CD4-positive, alpha-beta memory T cell (primary cell): ENCODE measurements at places on chromosomes 3 and 15.
A peak's percentile ranks its signal among the peaks of the same experiment; 100 is the strongest.

- no peak for DNase-seq
These were observed 317.8 kb upstream of the SLITRK3 start for GRCh38 chr3:165513715-165514701.

- no peak for DNase-seq
These were observed at the start of gene IL20RB for GRCh38 chr3:136957751-136958288. IL20RB (plus strand) TSS chr3:136957983; CDS start chr3:136958114, 131 bp downstream.

DNA sequence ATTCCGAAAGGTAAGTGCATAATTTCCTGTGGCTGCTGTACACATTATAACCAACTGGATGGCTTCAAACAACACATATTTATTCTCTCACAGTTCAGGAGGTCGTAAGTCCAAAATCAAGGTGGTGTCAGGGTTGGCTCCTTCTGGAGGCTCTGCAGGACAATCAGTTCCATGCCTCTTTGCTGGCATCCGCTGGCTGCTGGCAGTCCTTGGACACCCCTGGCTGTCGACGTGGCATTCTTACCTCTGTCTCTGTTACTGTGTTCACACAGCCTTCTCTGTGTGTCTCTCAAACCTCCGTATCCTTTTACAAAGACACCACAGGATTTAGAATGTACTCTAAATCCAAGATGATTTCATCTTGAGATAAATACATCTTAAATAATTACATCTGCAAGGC, 398.8 kb upstream of the ATP10A start:
- DNase-seq: no peak

- no peak for DNase-seq
These were observed 1.0 kb upstream of the DLL4 start for GRCh38 chr15:40927873-40928806.

GRCh38 chr15:96858694-96859093, 528.2 kb downstream of the NR2F2 start:
- no peak for DNase-seq

DNA sequence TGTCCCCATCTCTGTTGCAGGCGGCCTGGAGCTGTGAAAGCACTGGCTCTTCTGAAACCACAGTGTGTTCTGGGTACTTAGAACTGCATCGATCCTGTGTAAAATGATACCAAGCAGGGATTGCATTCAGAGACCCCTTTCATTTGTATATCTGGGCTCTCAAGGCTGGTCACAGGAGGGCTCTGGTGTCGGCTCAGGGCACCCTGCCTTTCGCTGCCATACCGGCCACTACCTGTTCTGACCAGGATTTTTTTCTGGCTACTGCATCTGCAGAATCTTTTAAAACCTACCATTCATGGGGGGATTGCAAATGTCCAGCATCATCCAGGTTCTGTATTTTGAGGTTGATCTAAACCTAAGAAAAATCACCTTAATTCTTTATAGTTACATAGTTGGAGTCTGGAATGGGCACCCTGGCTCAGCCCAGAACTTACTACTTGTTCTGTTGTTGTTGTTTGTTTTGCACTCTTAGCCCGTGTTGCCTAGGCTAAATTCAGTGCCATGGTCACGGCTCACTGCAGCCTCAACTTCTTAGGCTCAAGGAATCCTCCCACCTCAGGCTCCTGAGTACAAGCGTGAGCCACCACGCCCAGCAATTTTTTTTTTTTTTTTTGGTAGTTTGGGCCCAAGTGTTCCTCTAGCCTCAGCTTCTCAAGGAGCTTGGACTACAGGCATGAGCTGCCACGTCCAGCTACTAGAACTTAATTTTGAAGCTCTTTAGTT, 52.7 kb downstream of the TRIM71 start:
- no peak for DNase-seq

- no peak for DNase-seq
These were observed 119.8 kb upstream of the TLE3 start for GRCh38 chr15:70217226-70218160.

GRCh38 chr3:3998140-3998922, 199.1 kb downstream of the LRRN1 start:
- DNase-seq: peak; percentile 12

- DNase-seq: no peak
These were observed 46.5 kb downstream of the BBS4 start for GRCh38 chr15:72732516-72732915.

DNA sequence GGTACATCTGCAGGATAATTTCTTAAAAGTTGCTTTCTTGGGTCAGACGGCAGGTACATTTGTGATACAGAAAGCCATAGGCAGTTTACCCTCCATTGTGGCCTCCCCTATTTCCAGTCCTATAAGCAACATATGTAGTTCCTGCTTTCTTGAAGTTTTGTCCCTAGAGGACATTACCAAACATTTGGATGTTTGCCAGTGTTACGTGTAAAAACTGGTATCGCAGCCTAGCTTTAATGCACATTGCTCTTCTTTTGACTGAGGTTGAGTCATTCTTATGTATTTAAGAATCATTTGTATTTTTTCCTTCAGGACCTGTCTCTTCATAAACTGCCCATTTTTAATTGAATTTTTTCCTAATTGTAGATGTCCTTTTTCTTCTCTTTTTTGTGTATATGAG, 114.3 kb downstream of the DIPK2A start:
- DNase-seq: no peak

- no peak for DNase-seq
These were observed 121.0 kb downstream of the SSR3 start for GRCh38 chr3:156433910-156434309.

GRCh38 chr3:183085634-183086390, 13.5 kb downstream of the MCCC1 start:
- no peak for DNase-seq

DNA sequence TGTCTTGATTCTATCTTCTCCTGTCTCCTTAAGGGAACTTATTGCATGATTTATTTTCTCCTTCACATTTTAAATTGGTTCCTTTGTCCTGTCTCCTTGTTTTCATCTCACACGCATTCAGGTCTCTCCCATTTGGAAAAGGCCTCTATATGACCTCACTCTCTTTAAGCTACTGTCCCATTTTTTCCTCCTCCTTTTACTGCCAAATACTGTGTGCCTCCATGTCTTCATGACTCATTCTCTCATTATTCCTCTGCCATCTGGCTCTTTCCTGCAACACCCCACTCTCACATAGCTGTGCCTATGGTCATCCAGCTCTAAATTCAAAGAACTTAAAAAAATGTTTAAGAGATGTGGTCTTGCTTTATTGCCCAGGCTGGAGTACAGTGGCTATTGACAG, 48.0 kb downstream of the TYRO3 start:
- DNase-seq: no peak

DNA sequence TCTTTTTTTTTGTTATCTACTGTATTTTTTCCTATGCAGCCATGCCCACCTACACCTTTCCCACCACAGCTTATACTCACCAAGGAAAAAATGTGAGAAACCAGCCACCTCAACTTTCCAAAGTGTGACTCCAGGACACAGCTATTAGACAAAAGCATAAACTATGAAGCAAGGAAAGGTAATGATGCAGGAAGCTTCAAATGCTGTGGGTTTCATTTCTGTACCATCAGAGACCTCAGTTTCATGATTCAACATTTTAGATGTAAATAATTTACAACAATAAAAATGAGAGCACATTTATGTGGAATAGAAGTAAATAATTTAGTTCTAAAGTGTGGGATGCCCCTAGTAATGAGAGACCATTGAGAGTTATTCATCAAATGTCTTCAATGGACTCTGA, 115.1 kb downstream of the CDIN1 start:
- DNase-seq: no peak

GRCh38 chr15:58037723-58038301, 27.7 kb downstream of the ALDH1A2 start:
- no peak for DNase-seq

- DNase-seq: no peak
These were observed 173.4 kb downstream of the WNT5A start for GRCh38 chr3:55313666-55314065.

GRCh38 chr3:32186876-32187275, 51.6 kb upstream of the CMTM8 start:
- DNase-seq: no peak

GRCh38 chr3:99909714-99910495, 92.2 kb downstream of the CMSS1 start:
- no peak for DNase-seq

- no peak for DNase-seq
These were observed 498.0 kb downstream of the MECOM start for GRCh38 chr3:169165196-169166158.

DNA sequence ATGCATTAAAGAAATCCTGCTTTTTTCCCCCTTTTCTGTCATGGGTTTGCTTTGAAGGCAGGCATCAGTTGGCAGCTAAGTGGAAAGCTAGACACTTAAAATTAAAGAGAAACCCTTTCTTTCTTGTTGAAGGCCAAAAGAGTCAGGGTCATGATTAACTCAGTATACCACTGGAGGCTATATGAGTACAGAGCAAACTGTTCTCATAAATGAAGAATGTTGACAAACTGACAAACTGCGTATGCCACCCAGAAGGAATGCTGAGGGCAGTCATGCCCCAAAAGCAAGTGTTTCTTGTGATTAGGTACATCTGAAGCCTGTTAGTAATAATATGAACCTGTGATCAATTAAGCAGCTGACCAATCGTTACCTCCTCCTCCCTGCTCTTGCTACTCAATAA, 43.6 kb upstream of the COL6A6 start:
- no peak for DNase-seq

GRCh38 chr3:72681598-72681997, 166.6 kb downstream of the SHQ1 start:
- no peak for DNase-seq

DNA sequence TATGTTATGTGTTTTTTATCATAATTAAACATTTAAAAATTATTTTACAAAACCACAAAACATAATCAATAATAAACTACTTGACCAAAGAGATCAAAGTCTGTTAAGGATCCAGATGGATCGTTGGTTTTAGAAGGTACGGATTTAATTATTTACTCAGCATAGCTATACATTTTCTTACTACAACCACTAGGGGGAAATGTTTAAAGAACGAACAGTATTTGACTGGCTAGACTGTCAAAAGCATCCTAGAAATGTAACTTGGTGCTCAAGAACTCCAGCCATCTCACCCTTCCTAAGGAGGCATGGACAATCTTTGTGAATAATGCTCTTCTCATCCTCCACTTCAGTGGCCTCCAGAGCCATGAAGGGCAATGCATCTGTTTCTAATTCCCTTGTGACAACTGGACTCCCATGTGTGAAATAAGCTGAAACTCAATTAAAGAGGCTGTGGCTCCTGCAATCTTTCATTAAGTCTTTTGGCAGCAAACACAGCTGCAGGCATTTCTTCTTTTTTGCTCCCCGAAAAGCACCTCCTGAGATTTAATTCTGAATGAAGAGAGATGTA, 94.7 kb upstream of the TUSC7 start:
- no peak for DNase-seq

DNA sequence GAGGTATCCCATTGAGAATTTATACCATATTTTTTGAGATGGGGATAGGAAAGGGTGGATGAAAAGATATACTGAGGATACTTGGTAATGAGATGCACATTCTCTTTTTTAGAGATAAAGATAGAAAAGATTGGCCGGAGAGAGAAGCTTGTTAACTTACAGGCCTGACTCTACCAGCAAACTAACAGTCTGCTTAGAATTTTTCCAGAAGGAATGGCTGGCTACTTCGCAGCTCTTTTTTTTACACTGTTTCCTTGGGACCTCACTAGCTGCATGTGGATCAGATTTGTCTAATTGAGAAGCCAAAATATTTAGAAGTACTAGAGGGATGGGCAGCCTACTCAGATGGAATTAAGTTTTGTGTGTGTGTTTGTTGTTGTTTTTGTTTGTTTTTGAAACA, 586.6 kb downstream of the TAFA4 start:
- DNase-seq: no peak

DNA sequence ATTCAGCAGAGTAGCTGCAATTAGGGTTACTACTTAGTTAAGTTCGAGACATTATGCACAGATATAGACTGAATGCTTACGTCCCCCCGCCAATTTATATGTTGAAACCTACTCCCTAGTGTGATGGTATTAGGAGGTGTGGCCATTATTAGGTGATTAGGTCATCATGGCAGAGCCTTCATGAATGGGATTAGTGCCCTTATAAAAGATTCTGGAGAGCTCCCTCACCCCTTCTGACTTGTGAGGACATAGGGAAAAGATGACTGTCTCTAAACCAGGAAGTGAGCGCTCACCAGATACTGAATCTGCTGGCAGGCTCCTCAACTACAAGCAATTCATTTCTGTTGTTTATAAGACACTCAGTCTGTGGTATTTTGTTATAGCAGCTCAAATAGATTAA, 25.6 kb upstream of the TEX9 start:
- no peak for DNase-seq

DNA sequence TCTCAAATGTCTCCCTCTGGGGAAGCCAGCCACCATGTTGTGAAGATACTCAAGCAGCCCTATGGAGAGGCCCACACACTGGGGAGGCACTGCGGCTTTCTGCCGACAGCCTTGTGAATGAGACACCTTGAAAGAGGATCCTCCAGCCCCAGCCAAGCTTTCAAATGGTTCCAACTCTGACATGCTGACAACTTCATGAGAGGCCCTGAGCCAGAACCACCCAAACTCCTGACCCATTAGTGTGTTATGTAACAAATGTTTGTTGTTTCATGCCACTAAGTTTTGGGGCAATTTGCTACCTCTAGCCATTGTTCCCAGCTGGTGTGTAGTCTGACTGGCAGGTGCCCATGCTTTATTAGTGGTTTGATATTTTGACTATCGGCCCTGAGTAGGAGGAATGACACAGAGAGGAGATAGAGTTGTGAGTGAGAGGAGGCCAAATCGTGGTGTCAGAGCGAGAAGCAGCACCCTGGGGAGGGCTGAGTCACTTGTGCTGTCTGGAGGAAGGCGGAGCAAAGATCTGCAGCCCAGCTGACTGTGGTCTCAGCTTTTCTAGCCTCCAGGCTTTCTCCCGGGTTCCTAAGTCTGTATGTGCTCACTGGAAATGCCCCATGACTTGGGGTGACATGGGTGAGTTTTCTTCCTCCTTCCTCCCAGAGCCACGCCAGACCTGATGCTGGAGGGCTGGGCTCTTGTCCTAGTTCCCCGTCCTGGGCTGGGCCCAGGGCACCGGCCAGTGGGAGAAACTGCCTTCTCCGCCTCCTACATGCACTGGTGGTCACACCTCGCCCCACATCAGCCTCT, 56.7 kb upstream of the BLM start:
- DNase-seq: peak; percentile 28

DNA sequence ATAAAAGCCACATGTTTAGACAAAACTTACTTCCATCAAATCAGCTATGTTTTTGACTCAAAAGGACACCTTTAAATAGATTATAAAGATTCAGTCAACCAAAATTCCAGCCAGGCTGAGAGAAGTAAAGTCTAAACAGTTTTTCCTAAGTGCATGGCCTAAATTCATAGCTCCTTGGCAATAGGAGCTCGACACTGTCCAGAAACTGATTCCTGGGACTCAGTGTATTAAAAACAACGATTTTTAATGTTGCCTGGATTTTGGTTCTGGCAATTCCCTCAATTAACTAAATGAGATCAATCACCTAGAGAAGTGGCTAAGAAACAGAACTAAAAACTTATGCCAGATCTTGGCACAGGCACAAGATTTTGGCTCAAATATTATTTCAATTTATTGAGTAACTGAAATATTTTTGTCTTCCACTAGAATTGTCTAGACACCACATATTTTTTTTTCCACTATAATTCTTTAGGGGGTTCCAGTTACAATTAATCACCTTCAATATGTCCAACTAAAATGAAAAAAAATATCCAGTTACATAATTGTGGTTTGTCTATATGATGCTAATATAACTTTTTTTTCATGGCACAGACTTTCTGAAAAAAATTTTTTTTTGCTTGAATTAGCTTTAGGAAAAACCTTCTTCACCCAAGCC, 135.9 kb downstream of the TFDP2 start:
- no peak for DNase-seq

- DNase-seq: no peak
These were observed 28.4 kb downstream of the PCSK6 start for GRCh38 chr15:101461097-101461496.
